ENCODE measurements at places on chromosomes 11 and 22. TPM values are rescaled to one million over a fixed set of nuclear protein-coding genes. Genes with fewer than 3 reads are reported as not detected.

- no peak for DNase-seq
Measured at GRCh38 chr11:5626196-5626595, 1.4 kb downstream of the TRIM34 start.

- DNase-seq = no peak
Measured at GRCh38 chr11:8408151-8408941, 144.7 kb upstream of the LMO1 start.

DNA sequence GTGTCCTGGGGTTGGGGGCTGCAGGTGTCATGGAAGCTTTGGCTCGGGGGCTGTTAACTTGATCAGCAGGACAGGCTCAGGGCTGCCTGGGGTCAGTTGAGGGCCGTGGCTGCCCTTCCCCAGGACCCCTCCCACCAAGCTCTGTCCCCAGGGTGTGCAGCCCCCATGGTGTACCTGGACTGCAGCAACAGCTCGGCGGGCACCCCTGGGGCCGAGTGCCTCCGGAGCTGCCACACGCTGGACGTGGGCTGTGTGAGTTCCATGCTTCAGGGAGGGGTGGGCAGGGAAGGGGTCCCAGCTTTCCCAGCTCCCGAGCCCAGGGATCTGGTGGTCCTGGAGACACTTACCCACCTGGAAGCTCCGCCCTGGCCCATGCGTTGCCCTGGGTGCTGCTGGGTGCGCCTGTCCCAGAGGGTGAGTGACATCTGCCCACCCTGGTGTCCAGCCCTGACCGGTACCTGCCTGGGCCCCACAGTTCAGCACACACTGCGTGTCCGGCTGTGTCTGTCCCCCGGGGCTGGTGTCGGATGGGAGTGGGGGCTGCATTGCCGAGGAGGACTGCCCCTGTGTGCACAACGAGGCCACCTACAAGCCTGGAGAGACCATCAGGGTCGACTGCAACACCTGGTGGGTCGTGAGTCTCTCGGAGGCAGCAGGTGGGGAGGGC is 11.3 kb downstream of the MUC5B start:
- peak; percentile 42 for DNase-seq

GRCh38 chr22:33393432-33393831 is 335.3 kb upstream of the SYN3 start:
- no peak for DNase-seq

DNA sequence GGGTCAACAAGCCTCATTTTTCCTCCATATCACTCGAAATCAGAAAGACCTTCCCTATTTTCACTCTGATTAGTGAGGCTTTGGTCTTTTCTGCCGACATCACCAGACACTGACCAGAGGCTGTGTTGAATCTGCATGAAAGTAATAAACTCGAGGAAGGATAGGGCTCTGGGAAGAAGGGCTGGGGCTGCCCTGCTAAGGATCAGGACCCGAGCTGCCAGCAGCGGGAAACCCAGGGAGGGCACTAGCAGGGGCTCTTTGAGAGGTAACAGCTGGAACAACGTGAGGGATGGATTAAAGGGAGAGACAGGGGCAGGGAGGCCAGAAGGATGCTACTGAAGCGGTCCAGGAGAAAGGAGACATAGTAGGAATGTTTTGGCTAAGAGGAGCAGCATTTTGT is 377.5 kb upstream of the NARS2 start:
- DNase-seq = no peak

The NRGN gene
- 6.4 TPM for total RNA-seq

The MAFF gene
- total RNA-seq = 4.7 TPM

DNA sequence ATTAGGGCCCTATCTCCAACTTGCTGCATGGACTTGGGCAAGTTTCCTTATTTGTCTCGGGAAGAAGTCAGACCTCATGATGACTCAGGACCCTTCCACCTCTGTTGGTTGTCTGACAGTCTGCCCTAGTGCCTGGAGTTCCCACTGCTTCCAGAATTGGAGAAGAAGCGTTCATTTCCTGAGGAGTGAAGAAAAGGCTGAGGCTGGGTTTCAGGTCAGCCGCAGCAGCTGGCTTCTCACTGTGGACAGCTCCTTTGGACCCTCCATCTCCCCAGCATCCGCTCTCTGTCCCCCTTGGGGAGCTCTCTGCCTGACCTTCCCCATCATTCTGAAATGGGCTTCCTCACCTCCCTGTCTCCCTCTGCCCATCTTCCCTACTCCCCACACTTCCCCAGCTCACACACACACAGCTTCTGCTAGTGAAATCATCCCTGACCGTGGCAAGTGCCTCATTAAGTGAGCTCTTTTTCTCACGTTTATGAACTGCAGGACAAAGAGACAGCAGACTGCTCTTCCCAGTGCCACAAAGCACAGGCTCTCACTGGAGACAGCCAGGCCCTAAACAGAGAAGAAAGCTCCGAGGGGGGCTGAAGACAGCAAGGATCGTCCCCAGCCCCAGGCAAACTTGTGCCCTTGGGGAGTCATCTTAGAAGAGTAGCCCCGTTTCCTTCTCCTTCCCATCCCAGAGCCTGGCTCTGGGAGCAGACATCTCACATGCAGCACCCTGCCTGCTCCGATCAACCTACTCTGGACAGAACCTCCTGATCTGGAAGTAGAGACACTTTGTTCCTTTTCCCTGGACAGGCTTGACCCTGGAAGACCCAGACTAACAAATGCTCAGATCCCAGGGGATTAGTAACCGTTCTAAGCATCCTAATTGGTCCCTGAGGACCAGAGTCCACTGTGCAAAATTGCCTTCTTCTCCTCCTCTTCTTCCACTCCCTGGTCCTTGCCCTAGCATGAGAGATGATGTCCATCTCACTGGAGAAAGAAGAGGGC is 157.9 kb downstream of the FEZ1 start:
- no peak for DNase-seq

- DNase-seq = no peak
Measured at GRCh38 chr11:2799881-2800654, 85.5 kb downstream of the CDKN1C start.

DNA sequence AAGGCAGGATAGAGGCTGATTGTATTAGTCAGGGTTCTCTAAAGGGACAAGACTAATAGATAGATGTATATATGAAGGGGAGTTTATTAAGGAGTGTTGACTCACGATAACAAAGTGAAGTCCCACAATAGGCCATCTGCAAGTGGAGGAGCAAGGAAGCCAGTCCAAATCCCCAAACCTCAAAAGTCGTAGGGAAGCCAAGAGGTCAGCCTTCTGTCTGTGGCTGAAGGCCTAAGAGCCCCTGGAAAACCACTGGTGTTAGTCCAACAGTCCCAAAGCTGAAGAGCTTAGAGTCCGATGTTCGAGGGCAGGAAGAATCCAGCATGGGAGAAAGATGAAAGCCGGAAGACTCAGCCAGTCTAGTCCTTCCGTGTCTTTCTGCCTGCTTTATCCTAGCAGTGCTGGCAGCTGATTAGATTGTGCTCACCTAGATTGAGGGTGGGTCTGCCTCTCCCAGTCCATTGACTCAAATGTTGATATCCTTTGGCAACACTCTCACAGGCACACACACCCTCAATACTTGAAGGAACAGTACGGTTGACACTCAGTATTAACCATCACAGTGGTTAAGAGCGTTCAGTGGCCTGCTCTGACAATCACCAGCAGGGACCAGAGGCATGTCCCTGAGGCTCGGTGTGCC is 135.6 kb downstream of the CSNK2A3 start:
- no peak for DNase-seq

The VWCE gene
- total RNA-seq = 1.0 TPM

The LRRC56 gene
- 0.16 TPM for total RNA-seq

The PCNX3 gene
- total RNA-seq = 12.4 TPM

DNA sequence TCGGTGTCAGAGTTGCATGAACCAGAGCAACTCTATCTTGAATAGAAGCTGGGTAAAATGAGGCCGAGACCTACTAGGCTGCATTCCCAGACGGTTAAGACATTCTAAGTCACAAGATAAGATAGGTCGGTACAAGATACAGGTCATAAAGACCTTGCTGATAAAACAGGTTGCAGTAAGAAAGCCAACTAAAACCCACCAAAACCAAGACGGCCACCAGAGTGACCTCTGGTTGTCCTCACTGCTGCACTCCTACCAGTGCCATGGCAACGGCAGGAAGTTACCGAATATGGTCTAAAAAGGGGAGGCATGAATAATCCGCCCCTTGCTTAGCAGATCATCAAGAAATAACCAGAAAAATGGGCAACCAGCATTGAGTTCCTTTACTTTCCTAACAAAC is 2.4 kb upstream of the KAT5 start:
- no peak for DNase-seq

- DNase-seq = peak; percentile 89
Measured at GRCh38 chr22:49788504-49788903, 39.2 kb downstream of the BRD1 start.

DNA sequence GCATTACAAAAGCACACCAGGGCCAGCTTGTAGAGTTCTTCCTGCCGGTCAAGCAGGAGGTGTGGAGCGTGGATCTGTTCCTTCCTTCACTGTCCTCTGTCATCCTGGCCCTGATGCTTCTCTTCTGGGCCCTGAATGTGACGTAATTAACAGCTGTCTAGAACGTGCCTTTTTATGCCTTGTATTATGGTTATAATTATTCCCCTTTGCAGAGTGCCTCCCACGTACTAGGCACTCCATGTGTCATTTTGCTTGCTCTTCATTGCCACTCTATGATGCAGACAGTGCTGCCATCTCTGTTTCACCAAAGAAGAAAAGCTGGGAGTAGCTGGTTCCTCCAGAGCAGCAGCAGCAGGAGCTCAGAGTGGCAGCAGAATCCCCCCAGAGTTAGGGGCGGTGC is 132.1 kb upstream of the TTC12 start:
- no peak for DNase-seq

GRCh38 chr11:58195939-58196338 is 7.1 kb downstream of the OR9Q2 start:
- DNase-seq = no peak

DNA sequence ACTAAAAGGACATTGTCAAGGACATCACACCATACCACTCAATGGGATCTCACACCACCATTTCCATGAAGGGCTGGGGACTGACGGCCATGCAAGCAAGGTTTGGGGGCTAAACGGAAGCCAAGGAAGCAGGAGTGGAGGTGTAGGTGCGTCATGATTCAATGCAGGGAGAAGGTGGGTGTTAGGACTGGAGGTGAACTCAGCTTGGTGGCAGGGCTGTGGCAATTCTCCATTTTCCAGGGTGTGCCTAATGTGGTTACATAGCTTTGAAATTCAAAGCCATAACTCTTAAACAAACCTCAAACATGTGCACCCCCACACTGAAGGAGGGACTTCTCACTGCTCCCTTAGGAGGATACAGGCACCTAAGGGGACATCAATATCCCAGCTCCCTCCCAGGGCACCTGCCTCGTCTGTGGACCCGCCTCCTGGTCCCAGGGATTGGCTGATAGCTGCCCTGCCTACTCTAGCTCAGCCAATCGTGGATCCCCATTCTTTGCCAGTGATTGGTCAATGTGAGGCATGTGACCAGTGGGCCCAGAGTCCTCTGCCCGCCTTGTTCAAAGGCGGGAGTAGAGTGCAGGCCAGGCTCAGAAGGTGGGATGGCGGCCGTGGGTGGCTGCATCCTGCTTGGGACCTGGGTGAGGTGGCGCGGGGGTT is 64.6 kb downstream of the CTTN start:
- DNase-seq = peak; percentile 66

The PELI3 gene
- total RNA-seq = 8.4 TPM

- no peak for DNase-seq
Measured at GRCh38 chr11:80980227-80980626, 1539.4 kb upstream of the TENM4 start.

Data from Right ventricle myocardium inferior (tissue), 1 donor.